ENCODE measurements at places on chromosomes 3 and 15.
A peak's percentile ranks its signal among the peaks of the same experiment; 100 is the strongest.

DNA sequence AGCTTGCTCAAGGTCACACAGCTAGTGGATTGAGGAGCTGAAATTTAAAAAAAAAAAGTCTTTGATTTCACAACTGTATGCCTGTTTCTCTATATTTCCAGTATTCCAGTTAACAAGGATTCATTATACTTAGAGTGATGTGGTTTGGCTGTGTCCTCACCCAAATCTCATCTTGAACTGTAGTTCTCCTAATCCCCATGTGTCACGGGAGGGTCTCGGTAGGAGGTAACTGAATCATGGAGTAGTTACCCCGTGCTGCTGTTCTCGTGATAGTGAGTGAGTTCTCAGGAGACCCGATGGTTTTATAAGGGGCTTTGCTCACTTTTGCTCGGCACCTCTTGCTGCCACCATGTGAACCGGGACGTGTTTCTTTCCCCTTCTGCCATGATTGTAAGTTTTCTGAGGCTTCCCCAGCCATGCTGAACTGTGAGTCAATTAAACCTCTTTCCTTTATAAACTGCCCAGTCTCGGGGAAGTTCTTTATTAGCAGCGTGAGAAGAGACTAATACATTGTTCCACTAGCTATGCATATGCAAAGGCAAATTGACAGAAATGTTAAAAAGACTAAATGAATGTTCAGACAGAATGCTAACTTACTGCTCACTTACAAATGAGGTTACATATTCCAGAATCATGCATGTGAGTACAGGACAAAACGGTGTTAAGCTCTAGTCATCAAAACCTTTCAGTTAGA, 1101.9 kb downstream of the ROBO1 start:
- DNase-seq = no peak

DNA sequence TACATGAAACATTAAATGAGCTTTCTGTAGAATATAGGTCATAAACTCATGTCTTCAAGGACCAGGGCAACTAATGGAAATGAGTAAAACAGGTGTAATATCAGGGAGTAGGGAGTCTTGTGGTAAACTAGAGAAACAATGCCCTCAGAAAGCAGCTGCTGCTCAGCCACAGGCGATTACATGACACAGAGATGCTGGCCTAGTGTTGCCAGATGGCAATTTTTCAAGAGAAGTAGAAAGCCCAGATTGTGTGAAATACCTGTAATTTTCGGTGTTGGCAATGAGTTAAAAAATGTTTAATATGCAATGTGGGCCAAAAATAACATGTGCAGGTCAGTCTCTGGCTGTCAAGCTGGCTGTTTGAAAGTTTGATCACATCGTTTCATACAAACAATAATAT, 23.4 kb downstream of the NCEH1 start:
- DNase-seq = no peak

GRCh38 chr3:127038466-127038865, 55.6 kb downstream of the PLXNA1 start:
- DNase-seq = no peak

GRCh38 chr3:81871358-81872155, 110.1 kb upstream of the GBE1 start:
- peak; percentile 48 for DNase-seq

GRCh38 chr15:23420806-23421575, 26.1 kb downstream of the GOLGA6L2 start:
- DNase-seq = no peak

DNA sequence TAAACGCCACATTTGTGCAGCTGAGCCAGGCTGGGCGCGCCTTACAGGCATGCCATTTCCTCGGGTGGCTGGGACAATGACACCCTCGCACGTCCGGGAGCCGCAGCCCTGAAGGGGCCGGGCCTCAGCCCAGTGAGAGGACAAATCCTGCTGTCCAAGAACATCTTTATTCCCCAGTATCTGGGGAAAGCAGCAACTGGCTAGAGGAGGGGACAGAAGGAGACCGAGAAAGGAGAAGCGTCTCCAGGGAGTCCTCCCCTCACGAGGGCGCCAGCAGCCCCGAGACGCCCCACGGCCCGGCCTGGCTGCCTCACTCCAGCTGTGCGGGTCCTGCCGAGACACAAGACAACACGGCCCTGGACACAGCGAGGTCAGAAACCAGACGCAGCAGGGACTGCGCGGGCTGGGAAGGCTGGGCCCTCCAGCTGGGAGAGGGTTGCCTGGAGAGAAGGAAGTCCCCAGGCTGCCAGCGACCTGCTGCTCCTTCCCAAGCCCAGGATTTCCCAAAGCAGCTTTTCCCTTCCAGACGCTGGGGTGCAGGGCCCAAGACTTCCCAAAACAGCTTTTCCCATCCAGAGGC, 130.2 kb downstream of the CHSY1 start:
- peak; percentile 66 for DNase-seq

- no peak for DNase-seq
Measured at GRCh38 chr15:67389975-67390374, 131.0 kb upstream of the C15orf61 start.

DNA sequence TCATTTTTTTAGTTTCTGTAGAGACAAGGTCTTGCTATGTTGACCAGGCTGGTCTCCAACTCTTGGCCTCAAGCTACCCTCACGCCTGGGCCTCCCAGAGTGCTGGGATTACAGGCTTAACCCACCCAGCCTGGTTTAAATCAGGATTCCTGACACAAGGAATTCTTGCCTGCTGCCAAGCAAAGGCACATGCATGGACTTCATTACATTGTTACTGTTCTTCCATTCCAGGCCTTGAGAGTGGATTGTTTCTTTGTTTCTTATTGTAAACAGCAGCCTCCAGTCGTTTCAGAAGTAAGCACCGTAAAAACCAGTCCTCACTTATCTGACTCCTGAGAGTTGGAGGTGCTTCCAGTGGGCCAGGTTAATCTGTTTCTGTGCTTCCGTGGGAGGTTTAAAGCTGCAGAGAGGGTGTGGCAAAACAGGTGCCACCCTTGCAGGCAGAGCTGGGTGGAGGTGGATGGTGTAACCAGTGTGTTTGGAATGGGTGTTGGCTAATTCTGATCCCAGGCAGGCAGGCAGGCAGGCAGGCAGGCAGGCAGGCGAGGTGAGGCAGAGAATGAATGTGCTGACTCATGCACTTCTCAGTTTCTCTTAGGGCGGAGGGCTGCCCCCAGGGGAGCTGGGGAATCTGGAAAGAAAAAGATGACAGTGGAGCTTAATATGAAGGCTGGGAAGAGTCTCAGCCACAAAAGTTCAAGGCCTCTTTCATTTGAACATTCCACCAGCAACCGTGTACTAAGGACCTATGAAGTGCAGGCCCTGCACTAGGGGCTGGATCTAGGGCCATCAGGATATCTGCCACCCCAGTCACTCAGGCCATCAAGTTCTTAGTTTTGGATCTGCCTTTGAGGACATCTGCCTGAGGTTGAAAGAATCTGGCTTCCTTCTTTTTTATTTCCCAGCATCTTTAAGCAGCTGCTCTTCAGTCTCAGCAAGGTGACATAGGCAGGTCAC, 37.0 kb upstream of the CDCP1 start:
- DNase-seq = no peak

DNA sequence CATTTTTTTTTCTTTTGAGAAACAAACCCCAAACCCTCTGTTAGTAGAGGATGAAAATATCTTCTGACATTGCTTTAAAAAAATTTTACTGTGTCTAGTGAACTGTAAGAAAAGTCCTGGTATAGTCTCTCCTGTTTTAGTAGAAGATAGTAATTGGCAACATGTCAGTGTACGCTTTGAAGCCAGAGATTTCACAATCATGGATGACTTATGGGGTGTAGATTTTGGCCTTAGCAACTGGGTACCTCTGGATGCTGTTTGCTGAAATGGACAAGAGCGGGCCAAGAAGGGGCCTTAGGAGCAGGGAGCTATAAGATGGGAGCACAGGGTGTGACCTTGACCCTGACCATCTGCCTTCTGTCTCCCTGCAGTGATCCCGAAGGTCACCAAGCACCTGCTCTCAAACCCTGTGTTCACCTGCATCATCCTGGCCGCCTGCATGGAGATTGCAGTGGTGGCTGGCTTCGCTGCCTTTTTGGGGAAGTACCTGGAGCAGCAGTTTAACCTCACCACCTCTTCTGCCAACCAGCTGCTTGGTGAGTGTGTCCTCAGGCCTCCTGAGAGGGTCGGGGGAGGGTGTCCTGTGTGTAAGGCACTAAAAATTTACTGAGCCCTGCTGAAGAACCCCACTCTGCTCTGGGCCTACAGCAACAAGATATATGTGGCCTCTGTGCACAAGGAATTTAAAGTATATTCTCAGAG, 266.7 kb downstream of the SLCO3A1 start:
- DNase-seq = no peak

- no peak for DNase-seq
Measured at GRCh38 chr3:117126946-117127546, 417.5 kb downstream of the TUSC7 start.

- DNase-seq = no peak
Measured at GRCh38 chr15:77500989-77501388, 80.3 kb downstream of the HMG20A start.

- DNase-seq = no peak
Measured at GRCh38 chr15:29018120-29018805, 132.5 kb downstream of the APBA2 start.

- peak; percentile 81 for DNase-seq
Measured at GRCh38 chr3:29280404-29281093, at the start of gene RBMS3. TSS of gene RBMS3 (plus strand) at chr3:29281071.

DNA sequence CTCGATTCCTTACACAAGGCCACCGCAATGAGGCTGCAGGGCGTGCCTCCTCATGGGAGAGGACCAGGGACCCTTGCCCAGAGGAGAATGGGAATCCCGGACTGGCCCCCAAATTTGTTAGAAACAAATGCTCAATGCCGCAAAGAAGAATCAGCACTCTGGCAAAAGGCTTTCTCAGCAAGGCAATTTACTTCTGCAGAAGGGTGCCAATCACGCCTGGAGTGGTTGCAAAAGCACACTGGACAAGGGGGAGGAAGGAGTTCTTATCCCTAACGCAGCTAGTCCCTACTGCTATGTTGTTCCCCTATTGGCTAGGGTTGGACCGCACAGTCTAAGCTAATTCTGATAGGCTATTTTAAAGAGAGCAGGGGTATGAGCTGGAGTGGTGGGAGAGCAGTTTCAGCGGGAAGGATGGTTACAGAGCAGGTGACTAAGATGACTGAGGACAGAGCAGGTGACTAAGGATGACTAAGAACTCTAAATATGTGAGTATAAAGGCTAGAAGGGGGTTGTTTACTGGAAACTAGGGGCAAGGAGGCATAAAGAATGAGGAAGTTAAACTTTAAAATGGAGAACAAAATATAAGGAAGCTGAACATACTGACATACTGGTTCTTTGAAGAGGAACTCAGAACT, 48.5 kb downstream of the KATNBL1 start:
- peak; percentile 67 for DNase-seq

GRCh38 chr15:49606594-49606993, 14.0 kb downstream of the FAM227B start:
- DNase-seq = no peak

DNA sequence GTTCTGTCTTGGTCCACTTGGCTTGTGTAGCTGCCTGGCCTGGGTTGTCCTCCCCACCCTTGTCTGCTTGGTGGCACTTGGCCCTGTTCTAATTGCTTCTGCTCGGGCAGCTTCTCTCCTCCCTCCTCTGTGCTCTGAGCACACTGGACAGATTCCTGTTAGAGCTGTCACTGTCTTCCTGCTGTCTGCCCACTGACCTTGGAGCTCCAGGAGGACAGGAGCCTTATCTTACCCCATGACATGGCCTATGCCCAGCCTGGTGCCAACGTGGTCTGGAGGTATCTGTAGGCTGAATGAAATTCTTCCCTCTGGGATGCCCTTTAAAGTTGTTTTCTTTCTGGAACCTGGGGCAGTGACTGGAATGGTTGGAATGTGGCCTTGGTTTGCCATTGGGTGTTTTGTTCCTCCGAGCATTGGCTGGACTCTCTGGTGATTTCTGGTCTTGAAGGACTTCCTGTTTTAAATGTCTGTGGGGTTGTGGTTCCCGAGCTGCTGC, 94.1 kb downstream of the FAM43A start:
- DNase-seq = no peak

- no peak for DNase-seq
Measured at GRCh38 chr3:164465172-164465571, 613.1 kb downstream of the SI start.

DNA sequence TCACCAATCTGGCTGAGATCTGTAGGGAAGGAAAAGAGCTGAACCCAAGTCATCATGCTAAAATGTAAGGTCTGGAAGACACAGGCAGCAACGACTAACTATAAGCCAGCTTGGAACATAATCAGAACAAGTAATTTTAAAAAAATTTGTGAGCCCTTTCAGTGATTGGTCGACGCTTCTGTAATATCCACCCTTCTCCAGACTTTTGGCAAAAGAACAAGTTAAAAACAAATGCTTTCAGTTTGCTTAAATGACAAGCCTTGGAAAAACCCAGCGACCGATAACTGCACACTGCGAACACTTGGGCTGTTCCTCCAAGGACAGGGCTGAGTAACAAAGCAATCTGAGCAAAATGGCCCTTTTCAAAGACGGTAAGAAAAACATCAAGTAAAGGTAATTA, 49.6 kb downstream of the PCSK6 start:
- DNase-seq = no peak

GRCh38 chr3:188298585-188298984, 144.6 kb downstream of the LPP start:
- no peak for DNase-seq

- DNase-seq = no peak
Measured at GRCh38 chr3:111910806-111911205, 51.7 kb downstream of the PHLDB2 start.

DNA sequence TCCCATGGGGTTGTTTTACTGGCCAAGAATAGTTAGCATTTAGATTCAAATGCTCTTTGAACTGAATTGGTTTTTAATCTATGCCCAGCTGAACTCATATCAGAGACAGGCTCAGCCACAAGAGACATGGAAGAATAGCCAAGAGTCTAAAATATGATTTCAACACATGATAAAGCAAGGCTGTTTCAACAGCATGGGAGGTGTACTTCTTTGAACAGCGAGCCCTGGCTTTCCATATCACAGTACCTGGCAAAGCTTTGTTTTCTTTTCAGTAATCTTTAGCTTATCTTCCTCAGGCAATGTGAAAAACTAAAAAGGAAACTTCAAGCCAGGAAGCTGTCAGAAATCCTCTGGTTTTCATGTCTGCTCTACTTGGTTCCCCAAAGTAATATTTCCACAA, 413.6 kb upstream of the ADAMTS9 start:
- no peak for DNase-seq

DNA sequence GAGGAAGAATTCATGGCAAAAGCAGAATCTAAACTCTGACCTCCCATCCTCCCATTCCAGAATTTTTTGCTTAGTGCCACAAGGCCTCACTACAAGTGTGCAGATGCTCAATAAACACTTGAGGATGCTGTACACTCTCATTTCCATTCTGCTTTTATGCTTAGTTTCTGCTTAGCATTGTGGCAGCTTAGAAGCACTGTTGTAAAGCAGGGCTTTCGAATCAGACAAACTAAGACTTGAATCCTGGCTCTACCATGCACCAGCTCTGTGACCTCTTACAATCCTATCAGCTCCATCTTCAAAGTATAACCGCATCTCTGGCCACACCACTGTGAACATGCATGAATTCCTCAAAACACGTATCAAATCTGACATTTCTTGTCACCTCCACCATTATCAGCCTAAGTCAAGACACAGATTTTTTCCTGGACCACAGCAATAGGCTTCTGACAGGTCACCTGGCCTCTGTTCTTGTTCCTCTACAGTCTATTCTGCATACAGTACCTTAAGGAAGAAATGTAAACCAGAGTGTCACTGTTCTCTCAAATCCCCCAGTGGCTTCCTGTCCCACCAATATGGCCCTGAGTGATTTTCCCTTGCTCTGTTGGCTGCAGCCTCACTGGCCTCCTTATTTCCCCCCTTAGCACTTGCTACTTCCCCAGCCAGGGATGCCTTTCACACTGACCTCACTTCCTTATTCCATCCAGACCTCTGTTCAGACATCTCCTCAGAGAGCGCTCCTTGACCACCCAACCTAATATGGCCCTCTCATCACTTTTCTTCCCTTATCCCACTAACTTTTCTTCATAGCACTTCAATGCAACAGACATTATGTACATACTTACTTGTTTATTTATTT, 8.1 kb upstream of the PHC3 start:
- no peak for DNase-seq

All from Kasumi-1 (cell line).